ENCODE measurements at places on chromosomes 16 and 17.

GRCh38 chr16:67030221-67030962 is 1.4 kb downstream of the CBFB start:
- DNase-seq, result no peak

DNA sequence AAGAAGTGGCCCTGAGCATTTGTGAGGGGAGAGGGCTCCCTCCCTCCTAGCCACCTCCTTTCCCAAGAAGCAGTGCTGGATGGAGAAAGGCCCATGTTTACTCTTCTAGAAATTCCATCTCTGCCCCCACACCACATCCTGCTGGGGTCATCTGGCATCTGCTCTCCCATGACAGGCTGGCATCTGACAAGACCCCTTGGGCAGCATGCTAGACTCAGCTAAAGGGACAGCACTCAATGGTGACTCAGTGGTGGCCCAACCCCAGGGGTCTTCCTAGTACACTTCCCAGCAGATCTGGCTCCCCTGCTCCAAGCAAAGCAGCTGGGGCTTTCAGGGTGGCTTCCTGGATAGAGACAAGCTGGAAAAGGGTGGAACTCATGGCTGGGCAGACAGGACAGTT is 14.4 kb downstream of the SLC38A7 start:
- no peak for DNase-seq

- peak; percentile 95 for DNase-seq
These were observed at the start of gene TIMM22 for GRCh38 chr17:996554-997344. Gene TIMM22 (plus strand): TSS chr17:997129. CDS start chr17:997143, 14 bp downstream.

GRCh38 chr17:72429066-72429638 is 308.3 kb downstream of the SOX9 start:
- no peak for DNase-seq

GRCh38 chr16:27208796-27209195 is 5.5 kb downstream of the KDM8 start:
- no peak for DNase-seq

DNA sequence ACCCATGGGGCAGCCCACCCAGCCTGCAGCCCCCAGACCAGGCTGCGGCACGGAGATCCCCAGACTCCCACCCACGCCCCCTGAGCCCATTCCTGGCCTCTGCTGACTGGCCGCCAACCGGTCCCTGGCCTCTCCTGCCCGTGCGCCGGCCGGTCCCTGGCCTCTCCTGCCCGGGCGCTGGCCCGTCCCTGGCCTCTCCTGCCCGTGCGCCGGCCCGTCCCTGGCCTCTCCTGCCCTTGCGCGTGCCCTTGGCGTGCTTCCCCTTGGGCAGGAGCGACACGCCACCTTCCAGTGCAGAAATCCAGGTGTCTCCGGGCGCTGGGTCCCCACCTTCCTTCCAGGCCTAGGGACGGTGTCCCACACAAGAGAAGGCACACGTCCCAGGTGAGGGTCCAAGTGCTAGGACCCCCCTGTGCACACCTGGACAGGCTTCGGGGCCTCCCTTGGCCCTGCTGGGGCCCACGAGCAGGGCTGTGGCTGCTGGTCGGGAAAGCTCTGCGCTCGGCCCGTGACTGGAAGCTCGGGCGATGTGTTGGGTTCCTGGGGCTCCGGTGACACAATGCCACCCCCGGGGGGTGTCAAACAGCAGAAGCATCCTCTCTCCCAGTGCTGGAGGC is 21.4 kb upstream of the CACNA1H start:
- DNase-seq, result no peak

DNA sequence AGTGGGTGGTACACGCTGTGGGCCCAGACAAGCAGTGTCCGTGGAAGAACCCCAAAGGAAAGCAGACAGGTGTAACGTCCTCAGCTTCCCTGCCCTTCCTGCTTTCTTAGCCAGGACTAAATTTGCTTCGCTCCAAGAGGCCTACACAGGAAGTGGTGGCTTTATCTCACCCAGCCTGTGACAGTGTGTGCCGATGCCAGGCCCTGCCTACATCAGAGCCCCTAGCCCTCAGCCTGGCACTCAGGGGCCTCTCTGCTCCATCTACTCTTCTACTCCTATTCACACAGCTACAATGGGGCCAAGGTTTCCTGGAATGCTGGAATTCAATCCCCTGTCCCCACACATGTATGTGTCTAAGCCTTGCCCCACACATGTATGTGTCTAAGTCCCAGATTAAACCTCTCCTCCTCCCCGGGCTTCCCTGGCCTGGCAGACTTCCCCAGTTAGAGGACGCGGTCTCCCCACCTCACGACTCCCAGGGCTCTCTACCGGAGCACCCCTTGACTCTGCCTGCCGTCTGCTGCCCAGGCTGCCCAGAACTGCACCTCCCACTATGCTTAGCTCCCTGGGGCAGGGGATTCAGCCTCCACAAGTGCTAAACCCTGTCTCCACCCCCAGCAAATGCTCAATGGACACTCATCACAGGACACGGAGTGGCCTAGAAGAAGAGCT is 8.2 kb downstream of the PGAP3 start:
- DNase-seq, result no peak

DNA sequence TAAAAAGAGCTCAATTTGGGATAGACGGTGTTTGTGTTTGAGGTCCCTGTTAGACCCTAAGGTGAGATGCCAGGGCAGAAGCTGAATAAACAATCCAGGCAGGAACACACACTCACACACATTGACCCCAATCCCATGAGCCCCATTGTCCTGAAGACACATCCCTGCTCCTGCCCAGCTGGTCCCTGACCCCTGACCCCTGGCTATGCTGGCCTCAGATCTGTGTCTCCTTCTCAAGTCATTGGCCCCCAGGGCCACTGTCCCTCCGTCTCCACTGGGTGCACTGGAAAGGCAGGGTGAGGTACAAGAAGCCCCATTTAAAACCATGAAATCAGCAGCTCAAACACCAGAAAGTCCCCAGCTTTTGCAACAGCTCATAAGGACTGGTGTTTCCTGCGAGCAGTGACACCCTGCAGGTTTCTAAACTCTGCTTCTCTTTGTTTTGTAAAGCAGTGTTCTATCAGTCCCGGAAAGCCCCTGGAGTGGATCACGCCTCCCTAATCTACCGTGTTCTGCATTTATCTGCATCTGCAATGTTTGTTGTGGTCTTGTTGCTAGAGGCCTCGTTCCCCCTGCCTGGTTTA is 18.0 kb upstream of the ASGR2 start:
- DNase-seq, result peak; percentile 66

DNA sequence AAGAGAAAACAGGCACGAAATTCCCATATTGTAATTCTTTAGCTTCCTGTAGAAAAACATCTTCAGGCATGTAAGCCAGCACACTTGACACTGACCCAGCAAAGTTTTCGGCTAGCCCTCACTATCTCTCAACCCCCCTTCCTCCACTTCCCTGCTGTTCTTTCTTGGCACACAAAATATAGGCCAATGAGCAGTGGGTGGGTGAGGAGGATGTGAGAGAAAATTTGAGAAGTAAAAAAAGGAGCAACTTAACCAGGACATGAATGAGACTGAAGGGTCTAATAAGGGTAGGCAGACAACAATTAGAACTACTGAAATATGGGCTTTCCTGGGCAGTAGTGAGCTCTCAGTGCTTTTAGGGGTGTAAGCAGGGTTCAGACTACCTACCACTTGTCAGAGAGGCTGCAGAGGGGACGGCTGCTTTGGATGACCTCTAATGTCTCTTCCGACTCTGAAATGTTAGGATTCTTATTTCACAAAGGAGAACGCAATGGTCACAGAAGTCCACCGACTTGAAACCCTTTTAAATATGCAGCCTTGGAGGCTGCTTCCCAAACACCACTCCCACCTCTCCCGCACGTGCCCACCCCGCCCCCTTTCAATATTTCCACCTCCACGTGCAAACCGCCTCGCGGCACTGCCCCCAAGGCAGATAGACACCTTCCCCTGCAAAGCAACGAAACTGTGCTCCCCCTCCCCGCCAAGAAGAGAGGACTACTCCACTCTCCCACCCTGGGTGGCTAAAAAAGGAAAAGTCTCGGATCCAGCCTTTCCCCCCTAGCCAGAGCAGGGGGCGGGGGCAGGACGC is 889 bp downstream of the MBTD1 start:
- peak; percentile 6 for DNase-seq

DNA sequence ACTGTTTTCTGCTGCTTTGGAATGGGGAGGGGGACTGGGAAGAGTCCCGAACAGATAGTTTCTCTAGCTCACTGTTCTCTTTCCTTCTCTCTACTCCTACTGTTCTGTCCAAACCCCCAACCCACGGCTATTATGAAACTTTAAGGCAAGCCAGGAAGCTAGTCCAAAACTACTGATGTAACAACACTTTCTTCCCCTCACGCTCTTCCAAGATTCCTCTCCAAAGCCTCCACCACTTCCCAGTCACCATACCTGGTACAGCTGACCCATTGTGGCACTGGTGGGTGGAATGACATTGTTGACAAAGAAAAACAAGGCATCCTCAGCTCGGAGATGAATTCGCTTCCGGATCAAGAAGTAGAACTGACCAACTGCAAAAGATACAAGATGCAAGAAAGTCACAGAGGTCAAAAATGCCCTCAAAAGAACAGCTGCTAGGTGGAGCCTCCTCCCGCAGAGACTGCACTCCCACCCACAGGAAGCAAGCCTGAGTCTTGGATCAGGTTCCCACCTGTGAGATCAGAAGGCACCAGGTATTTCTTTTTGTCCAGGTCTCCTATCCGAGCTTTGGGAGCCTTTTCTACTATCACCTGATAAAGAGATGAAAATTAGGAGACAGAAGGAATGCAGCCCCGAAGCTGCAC is 1.0 kb downstream of the GABARAP start:
- no peak for DNase-seq

- DNase-seq, result no peak
These were observed 675 bp downstream of the RNF213 start for GRCh38 chr17:80261159-80261894.

DNA sequence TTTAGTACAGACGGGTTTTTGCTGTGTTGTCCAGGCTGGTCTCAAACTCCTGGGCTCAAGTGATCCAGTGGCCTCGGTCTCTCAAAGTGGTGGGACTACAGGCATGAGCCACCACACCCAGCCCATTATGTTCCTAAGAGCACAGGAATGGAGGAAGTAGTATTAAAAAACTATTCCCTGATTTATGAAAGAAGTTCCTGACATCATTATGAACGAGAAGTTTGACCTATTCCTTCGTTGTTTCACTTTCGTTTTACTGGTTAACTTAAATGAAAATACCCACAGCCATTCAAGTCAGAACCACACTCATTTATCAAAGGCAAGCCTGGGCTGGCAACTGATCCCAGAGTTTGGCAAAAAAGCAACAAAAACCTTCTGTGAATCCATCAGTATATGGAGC is 13.5 kb upstream of the CBX4 start:
- no peak for DNase-seq

- no peak for DNase-seq
These were observed 205.2 kb upstream of the CHMP6 start for GRCh38 chr17:80786470-80786869.

DNA sequence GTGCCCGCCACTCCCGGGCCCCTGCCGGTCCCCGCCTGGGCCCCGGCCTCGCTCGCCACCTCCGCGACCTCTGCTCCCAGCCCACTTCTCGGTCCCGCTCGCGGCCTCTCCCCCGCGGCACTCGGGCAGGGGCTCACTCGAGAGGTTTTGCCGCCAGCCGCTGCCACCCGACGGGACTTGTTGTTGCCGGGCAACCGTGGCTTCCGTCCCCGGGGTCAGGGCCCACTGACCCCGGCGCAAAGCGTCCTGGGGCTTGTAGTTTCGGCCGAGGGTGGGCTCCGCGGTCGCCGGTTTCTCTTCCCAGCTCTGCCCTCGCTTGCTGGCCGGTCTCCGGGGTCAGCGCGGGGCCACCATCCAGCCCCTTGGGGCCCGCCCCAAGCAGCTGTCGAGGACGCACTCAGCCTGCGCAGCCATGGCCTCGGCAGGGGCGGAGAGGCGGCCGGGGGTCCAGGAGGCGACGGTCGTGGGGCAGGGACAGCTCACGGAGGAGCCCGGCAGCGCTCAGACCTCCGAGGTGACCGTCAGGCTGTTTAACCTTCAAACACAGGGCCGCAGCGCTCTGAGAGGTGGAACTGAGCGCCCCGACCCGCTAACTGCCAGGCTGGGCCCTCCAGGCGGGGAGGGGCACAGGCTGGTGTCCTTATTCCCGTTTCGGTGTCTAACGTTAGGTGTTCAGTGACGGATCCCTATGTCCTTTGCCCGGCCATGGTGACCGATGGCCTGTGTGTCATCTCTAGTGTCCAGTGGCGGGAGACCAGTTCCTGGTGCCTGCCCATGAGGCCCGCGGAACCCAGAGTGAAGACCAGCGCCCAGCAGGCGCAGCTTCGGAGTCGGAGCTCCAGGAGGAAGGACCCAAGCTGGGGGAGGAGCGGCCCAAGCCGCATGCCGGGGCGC is at the start of the genes C16orf86 and ENKD1:
TSS of gene C16orf86 (plus strand) at position 256 of the 894 bp plus-strand sequence. CDS start at position 413, 157 bp downstream.
TSS of gene ENKD1 (minus strand) at position 192 of the 894 bp plus-strand sequence. CDS start 308 bp downstream, outside the sequence.
- peak; percentile 69 for DNase-seq

DNA sequence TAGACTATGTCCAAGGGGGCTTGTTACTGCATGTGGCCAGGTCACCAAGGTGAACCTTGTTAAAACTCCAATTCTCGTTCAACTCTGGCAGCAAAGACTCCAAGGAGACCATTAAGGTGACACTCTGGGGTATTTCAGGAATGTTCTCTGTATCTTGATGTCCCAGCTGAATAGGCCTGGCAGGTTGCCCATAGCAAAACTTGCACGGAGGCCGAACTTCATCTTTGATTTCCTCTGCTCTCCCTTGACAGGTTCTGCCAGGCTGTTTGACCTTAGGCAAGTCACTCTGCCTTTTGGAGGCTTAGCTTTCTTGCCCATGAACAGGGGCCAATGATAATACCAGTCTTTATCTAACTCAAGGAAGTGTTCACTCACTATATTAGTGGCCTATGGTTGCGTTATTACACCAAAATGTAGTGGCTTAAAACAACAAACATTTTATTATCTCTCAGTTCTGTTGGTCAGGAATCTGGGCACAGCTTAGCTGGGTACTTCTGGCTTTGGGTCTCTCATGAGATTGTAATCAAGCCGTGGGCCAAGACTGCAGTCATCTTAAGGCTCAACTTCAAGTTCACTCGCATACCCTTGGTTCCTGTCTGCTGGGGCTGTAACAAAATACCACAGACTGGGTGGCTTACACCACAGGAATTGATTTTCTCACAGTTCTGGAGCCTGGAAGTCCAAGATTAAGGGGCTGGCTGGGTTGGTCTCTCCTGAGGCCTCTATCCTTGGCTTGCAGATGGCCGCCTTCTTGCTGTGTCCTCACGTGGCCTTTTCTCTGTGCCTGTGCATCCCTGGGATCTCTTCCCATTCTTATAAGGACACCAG is 168.5 kb downstream of the UTP18 start:
- DNase-seq, result no peak

GRCh38 chr16:61296814-61297213 is 739.4 kb downstream of the CDH8 start:
- no peak for DNase-seq

DNA sequence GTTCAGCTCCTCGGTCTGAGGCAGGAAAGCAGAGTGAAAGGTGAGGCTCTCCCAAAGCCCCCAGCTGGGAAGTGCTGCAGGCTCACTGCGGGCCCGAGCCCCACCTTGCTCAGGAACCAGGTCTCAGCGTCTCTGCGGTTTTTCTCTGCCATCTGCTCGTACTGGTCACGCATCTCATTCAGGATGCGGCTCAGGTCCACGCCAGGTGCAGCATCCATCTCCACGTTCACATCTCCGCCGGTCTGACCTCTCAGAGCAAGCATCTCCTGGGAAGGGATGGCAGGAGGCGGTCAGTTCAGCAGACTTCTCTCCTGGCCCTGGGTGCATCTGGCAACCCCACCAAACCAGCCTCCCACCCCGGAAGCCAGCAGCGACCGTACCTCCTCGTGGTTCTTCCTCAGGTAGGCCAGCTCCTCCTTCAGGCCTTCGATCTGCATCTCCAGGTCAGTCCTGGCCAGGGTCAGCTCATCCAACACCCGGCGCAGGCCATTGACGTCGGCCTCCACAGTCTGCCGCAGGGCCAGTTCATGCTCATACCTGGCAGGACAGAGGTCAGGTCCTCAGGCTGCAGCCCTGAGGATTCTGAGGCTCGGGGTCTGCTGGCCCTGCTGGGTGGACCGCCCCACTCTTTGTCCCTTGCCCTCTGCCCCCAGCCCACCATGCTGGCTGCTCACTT is 1.5 kb downstream of the KRT16 start:
- DNase-seq, result no peak

Data from stimulated activated naive B cell treated with anti-CD40 and anti-IgM and Interleukin-4, amounts not matched to agents 10 μg/mL and 1 μg/mL and 100 μg/mL, for 72 hours (primary cell).